ENCODE measurements at places on chromosomes 16 and 17.

DNA sequence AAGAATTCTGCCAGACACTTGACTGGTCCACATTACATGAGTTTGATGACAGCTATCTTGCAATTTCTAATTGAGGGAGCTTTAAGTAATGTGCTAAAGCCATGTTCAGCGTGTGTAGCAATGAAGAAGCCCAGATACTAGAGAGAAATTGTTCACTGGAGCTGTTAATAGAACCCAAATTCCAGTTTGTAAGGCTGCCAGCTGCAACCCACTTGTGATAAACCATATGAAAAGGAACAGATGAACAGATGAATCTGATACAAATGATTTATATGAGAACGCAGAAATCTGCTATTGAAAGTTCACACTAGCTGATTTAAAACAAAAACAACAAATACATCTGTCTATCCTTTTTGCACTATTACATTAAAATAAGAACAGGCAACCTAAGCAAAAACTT, 6.2 kb downstream of the NACA2 start:
- DNase-seq, result no peak

DNA sequence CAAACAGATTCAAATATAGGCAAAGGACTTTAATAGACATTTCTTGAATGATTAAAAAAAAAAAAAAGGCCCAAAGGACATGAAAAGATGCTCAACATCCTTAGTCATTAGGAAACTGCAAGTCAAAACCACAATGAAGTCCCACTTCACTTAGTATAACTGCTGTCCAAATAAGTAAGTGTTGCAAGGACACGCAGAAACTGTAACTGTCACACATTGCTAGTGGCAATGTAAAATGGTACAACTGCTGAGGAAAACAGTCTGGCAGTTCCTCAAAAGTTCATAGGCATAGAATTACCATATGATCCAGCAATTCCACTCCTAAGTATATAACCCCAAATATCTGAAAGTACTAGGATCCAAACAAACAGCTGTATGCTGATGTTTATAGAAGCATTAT, 112.7 kb downstream of the BRIP1 start:
- no peak for DNase-seq

DNA sequence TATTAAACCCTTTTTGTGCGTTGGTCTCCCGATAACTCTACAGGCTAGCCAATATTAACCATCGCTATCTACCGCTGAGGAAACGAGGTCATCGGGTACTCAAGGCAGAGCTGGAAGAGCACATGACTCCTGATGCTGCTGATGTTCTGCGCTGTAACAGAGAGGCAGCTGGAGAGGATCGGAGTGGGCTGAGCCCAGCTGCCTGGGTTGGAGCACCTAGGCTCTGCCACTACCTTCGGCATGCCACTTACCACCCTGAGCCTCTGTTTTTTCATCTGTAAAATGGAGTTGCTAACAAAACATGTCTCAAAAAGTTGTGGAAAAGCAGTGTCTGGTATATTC, 432 bp upstream of the SLC46A1 start:
- DNase-seq, result no peak

DNA sequence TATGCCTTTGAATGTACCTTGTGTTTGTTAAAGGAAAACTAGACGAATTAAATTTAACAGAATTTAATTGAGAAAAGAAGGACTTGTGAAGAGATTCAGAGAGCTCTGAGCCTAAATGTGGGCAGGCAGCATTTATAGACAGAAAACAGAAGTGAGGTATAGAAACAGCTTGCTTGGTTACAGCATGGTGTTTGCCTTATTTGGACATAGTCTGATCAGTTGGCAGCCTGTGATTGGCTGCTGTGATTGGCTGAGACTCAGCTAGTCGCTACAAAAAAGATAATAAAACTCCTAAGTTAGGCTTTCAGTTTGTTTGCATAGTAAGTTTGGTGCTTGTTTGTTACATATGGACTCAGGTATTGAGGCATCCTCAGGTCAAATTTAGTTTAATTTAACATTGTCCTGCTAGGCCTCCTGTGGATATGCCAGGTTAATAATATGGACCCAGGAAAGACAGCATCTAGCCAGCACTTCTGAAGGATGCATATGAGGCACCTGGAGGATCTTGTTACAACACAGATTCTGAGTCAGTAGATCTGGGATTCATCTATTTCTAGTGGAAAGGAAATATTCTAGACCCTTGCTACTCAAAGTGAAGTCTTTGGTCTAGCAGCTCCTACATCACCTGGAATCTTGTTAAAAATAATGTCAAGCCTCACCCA, 43.4 kb downstream of the SLFN5 start:
- no peak for DNase-seq

DNA sequence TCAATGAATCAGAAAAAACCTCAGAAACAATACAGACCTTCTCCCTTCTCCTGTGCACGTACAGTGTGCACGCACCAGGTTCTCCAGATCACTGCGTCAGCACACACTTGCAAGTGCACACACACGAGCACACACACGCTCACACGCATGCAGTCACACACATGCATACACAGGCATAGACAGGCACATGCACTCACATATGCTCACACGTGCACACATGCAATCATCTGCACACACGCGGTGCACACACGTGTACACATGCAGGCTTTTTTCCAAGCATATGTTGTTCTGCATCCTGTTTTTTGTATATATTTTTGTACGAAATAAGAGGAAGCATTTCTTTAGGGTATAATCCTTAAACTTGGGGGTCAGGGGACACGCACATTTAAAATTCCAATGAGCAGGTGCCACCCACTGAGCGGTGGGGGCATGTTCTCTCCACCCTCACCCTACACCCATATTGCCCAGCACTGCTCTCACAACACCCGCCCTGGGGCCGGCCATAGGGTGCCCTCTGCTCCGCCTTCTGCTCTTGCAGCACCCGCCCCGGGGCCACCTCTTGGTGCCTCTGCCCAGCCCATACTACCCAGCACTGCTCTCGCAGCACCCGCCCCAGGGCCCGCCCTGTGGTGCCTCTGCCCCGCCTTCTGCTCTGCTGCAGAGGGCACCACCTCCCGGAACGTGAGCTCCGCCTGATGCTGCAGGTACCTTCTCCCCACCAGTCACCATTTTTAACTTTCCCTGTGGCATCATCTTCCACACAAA, 20.9 kb downstream of the KLHDC4 start:
- no peak for DNase-seq

- DNase-seq, result no peak
These were observed 61.6 kb upstream of the CLEC3A start for GRCh38 chr16:77960766-77961165.

GRCh38 chr17:8806926-8807550, 7.9 kb upstream of the MFSD6L start:
- DNase-seq, result no peak

Measured in thoracic aorta (tissue), 2 donors.